CD4-positive, CD25-positive, alpha-beta regulatory T cell (primary cell): ENCODE measurements at places on chromosomes 12 and 14. TPM values are rescaled to one million over a fixed set of nuclear protein-coding genes. Genes with fewer than 3 reads are reported as not detected.
A peak's percentile ranks its signal among the peaks of the same experiment; 100 is the strongest.

- no peak for DNase-seq
These were observed 30.6 kb downstream of the ARF6 start for GRCh38 chr14:49923442-49923841.

DNA sequence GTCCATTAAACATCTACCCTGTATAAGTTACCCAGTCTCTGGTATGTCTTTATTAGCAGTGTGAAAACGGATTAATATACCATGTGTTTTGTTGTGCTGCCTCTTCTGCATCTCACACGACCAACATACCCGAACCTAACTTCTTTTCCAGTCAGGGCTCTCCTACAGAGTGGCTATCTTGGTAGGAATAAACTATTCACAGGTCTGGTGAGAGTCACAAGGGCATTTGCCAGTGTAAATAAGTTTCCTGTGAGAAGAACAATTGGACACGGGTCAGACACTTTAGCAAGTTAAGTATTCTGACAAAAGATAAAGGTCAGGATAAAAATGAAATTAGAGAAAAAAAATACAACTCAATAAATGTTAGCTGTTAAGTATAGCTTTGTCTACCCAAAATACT is 60.9 kb downstream of the MYF5 start:
- no peak for DNase-seq

DNA sequence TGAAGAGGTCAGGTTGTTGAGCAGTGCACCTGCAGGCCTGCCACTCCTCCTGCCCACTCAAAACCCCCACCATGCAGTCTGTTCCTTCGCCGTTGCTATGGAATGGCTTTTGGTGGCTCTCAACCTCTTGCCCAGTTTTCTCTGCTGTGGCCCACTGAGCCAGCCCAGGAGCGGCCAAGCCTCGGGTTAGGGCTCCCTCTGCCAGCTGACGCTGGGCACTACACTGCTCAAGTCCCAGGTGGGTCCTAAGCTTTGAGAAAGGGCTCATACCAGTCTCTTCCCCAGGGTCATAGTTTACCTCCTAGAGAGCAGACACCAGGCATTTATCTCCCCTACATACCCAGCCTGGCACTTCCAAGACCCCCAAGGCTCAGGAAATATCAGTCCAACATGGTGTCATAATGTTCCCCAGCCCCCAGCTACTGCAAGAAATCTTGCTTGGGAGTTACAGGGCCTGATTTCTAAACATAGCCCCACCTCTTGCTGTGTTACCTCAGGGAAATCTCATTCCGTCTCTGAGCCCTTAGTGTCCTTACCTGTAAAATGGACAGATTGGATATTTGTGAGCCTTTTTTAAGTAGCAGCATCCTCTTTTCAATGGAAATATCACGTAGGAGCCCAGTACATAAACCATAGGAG is 59.4 kb downstream of the TSPAN11 start:
- DNase-seq = no peak

GRCh38 chr14:91238661-91239060 is 5.8 kb downstream of the GPR68 start:
- no peak for DNase-seq

- no peak for DNase-seq
These were observed 399.2 kb downstream of the IPO8 start for GRCh38 chr12:30296486-30296885.

DNA sequence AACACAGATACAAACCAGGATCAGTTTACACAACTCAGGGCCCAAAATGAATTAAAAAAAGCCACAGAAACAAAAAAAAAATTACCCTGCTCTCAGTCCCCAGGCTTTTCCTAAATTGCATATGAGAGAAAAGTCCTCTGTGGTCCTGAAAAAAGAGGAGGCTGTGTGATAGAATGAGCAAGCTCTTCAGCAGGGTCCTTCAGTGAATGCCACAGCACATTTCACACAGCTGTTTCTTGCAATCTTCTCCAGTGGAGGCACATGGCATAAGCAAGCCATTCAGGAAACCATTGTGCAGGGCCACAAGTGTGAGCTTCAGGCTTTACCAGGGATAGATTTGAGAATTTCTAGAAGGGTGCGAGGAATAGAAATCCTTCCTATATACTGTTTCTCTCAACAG is 168.5 kb downstream of the PPM1H start:
- DNase-seq = no peak

- no peak for DNase-seq
These were observed 531 bp downstream of the DLGAP5 start for GRCh38 chr14:55190906-55191202.

GRCh38 chr12:117875744-117876435 is 92.9 kb downstream of the KSR2 start:
- DNase-seq = peak; percentile 13

DNA sequence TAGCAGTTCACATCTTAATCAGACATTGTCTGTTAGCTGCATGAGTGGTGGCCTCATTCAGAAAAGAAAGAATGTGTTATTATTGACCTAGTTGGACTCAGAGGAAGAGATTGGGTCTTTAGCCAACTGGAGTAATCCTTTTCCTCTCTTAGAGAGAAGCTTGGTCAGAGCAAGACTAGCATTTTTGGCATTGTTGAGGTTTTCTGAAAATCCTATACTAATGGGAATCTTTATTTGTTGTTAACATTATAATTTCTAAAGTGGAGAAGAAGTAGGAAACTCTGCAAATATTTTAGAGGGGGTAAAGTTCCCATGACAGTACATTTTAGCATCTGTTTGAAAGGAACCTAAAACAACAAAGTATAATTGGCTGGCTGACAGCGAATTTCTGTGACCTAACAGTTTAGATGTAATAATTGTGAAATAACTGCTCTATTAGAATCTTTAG is 9.7 kb downstream of the TOX4 start:
- no peak for DNase-seq

GRCh38 chr14:106551265-106551664 is 1024.9 kb downstream of the TMEM121 start:
- DNase-seq = no peak

DNA sequence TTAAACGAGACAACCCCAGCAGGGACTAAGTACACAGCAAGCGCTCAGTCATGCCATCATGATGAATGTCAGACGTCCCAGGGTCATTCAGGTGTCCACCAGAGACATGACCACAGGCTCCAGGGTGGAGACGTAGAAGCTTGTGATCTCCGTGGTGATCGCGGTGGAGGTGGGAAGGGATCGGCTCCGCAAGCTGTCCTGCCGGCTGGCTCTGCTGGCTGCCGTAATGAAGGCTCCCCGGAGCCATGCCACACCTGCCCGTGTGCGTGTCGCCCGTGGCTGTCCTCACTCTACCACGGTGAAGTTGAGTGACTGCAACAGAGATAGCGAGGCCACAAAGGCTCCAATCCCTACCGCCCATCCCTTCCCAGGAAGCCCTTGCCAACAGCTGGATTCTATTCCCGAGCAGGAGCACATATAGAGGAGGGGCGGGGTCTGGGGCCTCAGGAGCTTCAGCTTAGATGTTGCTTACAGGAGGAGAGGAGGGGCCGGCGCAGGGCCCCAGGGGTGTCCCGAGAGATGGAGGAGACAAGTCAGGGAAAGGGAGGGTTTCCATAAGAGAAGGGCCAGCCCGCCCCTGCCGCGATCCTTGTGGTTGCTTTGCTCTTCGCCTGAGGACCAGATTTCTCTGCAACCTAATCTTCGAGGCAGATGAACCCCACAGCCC is 332.6 kb upstream of the SFSWAP start:
- DNase-seq = no peak

- no peak for DNase-seq
These were observed 15.0 kb upstream of the MANSC4 start for GRCh38 chr12:27794818-27795584.

DNA sequence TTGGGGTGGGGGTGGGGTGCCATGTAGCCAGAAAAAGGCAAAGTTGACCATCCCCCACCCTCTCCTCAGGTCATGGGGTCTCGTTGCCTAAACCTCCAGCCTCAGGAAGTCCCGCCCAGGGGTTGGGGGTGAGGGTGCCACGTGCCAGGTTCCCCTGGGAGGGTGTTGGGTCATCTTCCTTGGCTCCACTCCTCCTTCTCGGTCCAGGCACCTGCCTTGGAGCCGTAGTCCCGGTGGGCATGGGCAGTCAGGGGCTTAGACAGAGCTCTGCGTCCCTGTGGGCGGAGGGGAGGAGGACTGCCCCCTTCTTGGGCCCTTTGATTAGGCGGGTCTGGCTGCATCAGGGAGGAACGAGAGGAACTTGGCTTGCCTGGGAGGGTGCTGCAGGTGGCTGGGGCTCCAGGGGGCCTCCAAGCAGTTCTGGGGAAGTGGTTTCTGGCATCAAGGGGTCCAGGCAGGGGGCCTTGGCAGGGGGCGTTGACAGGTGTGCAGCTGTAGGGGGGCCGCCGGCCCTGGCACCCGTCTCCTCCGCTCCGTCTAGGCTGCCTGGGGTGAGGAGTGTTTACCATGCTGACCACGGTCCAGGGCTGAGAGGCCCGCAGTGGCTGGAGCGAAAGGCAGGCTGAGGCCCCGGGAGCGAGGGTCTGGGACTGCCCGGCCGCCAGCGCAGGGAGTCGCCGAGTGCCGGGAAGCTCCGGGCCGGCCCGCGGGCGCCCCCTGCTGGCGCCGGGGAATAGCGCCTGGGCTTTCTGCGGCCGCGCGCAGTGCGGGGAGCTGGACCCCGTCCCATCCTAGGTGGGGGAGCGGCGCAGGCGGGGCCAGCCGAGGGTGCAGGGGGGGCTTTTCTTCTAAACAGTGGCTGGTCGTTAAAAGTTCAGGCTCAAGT is 7.9 kb downstream of the SETD1B start:
- peak; percentile 60 for DNase-seq

DNA sequence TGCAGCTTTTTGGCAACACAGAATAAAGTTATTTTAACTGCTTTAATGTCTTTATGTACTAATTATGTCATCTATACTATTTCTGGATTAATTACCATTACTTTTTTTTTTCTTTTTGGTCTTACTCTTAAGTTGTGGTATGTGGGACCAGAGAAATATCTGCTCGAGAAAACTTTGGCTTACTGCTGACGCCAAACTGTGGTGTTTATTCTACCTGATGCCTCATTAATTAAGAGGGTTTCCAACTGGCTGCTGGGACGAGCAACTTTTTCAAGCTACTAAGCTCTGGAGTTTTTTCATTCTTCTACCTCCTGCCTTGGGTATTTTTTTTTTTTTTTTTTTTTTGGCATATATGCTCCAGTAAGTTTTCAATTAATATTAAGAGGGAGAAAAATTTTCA is 1257.5 kb downstream of the FSCB start:
- DNase-seq = no peak

DNA sequence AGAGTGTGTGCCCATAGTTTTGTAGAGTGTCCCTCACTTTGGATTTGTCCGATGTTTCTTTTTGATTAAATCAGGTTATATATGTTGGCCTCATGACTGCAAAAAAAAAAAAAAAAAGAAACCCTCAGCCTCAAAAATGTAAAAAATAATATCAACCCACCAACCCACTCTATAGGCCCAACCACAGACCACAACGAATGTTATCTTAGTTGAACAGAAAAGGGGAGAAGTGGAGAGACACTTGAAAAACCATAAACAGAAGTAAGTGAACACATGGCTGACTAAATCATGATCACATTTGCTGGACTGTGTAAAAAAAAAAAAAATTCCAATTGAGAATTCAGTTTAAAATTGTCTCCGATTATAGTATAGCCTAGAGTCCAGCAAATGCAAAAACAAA is 45.5 kb upstream of the ST8SIA1 start:
- no peak for DNase-seq

DNA sequence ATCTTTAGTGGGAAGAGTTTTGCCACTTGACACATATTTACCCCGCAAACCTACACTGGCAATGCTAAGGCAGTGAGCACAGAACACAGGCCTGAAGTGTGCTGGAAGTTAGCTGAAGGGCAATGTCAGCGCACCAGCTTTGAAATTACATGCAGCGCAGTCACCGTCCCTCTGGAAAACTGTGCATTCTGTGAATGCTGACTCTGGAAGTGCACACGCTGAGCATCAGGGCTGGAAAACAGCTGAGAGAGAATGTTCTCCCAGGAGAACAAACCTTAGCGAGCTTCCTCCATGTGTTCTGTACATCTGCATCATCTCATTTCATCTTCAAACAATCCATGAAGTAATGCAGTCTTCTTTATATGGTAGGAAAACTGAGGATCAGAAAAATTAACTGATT is 448.2 kb downstream of the NRXN3 start:
- DNase-seq = no peak

GRCh38 chr14:104757681-104758392 is 4.9 kb downstream of the SIVA1 start:
- no peak for DNase-seq

DNA sequence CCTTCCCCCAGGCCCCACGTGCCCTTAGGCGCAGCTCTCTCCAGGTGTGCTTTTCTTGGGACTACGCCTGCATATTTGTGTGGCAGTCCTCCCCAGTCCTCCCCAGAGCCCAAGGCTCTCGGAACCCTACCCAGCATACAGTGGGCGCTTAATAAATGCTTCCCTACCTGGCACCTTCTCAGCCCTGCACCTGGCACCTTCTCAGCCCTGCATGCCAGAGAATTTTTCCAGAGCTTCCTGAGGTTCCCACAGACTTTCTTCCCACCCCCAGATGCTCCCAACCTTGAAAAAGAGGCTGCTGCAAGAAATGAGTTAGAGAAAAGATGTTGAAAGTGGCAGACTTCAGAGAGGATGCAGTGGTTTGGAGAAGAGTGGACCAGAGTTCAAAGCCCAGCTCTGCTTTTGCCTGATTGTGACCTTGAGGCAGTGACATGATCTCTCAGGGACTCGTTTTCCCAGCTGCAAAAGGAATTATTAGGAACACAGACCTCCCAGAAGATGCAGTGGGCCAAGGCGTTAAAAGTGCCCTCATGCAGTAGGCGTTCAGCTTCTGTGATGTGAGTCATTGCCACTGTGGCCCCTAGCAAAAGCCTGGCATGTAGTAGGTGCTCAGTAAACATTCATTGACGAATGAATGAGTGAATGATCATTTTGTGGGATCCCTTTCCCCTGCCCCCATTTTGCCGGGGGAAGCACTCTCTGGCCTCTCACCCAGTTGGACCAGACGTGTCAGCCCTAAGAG is 167.2 kb downstream of the PHETA1 start:
- DNase-seq = no peak

- no peak for DNase-seq
These were observed 16.9 kb downstream of the CCDC88C start for GRCh38 chr14:91400696-91401095.

GRCh38 chr12:113196990-113197389 is 11.5 kb downstream of the RITA1 start:
- peak; percentile 18 for DNase-seq

BDKRB1 gene
- not detected for total RNA-seq

CSRP2 gene
- total RNA-seq = not detected

FLVCR2 gene
- 5.4 TPM for total RNA-seq

ENDOU gene
- total RNA-seq = not detected

CLEC14A gene
- total RNA-seq = not detected

CIPC gene
- 12.3 TPM for total RNA-seq

INHBC gene
- not detected for total RNA-seq

NOS1 gene
- not detected for total RNA-seq

AHNAK2 gene
- total RNA-seq = not detected
